Left kidney (tissue), 8 donors: ENCODE measurements at places on chromosomes 2 and 18.

GRCh38 chr2:88924533-88924932, 233.1 kb downstream of the RPIA start:
- no peak for DNase-seq

- DNase-seq, result no peak
Observed at GRCh38 chr2:65458999-65459398, 26.6 kb upstream of the SPRED2 start.

- no peak for DNase-seq
Observed at GRCh38 chr2:9170458-9171130, 36.0 kb upstream of the ASAP2 start.

DNA sequence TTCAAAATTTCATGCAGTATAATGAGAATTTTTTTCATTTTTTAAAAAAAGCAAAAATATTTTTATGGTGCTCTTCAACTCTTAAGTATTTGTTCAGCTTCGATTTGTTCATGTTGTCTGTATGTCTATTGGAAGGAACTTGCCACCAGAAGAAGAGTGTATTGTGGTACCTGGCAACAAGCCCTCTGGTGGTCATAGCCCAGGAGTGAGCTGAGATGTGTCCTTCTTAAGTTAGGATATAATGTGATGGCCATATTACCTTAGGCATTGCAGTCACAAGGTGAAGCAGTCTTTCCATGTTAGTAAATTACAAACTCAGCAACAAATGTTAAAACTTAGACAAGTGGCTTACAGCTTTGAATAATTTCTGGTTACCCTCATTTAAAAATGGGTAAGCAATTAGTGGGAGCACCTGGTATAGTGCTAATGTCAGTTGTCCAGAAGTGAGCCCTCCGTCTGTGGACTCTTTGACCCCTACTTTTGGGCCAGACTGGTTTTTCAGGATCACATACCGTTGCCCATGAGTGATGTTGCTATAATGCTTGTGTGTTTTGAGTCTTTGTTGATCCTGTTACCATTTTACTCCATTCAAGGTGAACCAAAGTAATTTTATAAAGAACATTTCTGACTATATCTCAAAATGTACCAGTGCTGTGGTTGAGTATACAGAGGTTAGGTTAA, 57.4 kb downstream of the MYO1B start:
- DNase-seq, result peak; percentile 40

GRCh38 chr2:68368654-68369336, 3.7 kb downstream of the PLEK start:
- peak; percentile 43 for DNase-seq

DNA sequence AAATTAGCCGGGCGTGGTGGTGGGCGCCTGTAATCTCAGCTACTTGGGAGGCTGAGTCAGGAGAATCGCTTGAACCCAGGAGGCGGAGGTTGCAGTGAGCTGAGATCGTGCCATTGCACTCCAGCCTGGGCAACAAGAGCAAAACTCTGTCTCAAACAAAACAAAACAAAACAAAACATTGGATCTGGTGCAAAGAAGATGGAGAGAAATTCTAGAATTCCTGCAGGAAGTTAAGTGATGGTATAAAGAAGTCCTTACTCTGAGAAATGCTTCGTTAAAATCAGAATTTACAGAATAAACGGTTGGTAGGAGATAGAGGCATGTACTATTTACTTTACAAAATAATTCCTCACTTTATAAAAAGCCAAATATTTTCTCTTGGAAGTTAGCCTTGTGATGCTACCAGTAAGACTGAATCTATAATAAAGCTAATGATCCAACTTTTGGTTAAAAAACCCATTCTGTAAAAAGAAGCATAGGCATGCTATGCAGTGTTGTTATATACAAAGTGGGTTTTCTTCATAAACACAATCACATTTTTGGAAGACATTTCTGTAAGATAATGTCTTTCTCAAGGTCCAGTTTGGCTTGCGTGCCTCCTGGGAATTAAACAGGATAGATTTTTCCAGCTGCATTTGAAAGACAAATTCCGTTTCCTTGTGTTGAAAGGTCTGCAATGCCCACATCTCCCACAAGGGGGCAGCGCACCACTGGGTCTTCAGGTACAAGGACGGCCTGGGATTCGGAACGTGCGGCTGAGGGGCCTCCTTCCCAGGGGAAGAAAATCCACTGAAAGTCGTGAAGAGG, 35.6 kb upstream of the PNO1 start:
- peak; percentile 83 for DNase-seq

DNA sequence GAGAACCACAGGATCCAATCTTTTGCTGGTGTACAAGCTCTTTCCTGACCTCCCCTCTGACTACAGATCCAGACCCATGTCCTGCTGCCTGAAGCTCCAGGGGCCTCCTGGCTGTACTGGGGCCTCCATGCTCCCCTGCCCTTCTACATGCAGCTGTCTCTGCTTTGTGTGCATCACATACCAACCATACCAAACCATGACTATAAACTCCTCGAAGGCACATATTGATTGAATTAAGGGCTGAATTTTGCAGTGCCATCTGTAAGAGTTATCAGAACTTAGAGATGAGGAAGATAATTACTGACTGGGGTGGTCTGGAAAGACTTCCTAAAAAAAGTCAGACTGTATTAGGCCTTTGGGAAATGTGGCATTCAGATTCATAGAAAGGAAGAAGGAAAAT, 139.9 kb upstream of the CXCR4 start:
- no peak for DNase-seq

- no peak for DNase-seq
Observed at GRCh38 chr2:202109737-202110184, 36.7 kb downstream of the KIAA2012 start.

DNA sequence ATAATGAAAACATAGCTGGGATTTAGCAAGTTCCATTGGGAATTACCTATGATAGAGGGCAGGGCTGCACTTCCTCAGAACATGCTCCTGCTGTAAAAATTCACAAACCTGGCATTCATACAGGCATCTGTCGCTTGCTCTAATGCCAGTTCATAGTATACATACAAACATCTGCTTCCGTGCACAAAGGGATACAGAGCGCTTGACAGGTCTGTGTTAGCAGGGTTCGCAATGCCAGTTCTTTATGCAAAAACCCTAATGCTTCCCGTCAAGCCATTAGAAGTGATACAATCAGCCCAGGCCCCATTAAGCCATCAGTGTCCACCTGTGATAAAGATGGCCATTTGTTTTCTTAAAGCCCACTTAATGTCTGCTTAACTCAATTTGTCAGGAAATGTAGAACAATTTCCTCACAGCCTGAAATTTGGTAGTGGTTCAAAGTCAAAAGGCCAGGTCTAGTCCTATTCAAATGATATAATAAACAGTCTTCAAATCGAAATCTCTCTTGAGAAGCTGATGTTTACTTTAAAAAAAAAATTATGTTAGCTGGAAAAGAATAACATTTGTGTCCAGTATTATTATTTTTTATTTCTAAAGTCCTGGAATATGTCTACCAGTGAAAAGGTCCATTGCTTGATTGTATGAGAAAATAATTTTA, 556.3 kb downstream of the ARHGAP15 start:
- no peak for DNase-seq

DNA sequence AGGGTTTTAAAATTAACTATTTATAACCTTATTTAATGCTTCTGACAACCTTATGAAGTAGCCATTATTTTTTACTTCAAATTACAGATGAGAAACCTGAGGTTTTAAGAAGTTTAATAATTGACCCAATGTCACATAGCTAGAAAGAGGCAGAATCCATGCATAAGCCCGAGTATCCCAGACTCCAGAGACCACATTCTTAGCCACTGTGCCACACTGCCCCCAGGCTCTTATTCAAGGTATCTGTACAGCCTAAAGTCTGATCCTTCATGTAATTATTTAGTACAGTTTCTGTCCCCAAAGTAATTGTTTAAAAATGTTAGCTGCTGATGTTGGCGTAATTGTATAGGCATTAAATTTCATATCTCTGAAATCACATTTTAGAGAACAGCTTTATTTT, 124.7 kb upstream of the LRRTM1 start:
- no peak for DNase-seq

DNA sequence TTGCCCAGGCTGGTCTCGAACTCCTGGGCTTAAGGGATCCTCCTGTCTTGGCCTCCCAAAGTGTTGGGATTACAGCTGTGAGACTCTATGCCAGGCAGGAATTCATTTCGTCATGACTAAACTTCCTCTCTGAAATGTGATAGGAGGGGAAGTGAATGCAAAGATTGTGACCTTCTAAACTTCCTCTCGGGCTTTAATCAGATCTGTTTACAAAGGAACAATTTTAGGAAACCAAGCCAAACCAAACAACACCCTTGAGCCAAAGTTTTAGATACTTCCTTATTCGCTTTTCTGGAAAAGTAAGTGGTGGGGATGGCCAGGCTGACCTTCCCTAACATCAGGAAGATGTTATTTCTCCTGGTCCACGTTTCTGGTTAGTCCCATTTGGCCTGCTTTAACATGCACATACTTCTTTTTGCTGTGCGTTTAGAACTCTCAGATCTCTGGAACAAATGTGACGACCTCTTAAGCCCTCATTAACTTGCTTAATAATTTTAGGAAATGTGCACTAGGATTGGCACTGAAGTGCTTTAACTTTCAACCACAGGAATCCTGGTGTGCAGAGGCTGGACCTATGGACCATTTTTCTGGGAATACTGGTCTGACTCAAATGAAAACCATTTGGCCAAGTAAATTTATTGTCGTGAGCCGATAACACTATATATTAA, 33.2 kb upstream of the YES1 start:
- peak; percentile 36 for DNase-seq

GRCh38 chr2:216429428-216429827, 17.1 kb downstream of the SMARCAL1 start:
- no peak for DNase-seq
